ENCODE measurements at places on chromosomes 5 and 9. TPM values are rescaled to one million over a fixed set of nuclear protein-coding genes. Genes with fewer than 3 reads are reported as not detected.

DNA sequence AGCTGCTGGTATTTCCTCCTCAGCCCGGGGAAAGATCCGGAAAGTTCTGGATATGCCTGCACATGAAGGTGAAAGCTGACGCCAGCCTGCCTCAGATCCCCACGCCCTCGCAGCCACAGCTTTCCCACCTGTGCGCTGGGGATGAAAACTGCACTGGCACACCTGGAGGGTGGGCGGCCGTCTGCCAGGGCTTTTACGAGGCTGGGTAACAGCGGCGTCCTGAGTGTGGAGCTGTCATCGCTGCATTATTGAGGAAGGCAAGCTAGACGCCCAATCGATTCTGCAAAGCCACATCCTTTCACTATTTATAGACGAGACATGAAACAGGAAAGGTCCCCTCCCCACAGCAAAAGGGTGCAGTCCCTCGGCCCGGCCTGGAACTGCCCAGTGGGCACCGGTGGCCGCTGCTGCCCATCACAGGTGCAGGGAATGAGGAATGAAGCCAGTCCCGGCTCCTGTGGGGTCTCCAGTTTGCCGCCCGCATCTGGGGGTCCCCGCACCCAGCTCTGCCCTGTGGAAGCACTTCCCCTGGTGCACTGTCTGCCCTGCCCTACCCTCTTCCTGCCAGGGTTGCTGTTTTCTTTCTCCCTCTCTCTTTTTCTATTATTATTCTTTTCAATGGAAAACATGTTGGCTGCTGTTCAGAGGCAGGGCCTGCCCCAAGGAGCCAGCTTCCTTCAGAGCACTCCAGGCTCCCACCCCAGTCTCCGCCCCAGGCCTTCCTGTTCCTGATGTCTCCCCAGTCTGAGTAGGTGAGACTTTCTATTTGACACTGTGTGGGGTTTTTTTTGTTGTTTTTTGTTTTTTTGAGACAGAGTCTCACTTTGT is 7.0 kb downstream of the NOTCH1 start:
- peak; percentile 73 for DNase-seq
- peak overlapping the region; percentile 98 for H3K27ac ChIP-seq
- peak overlapping the region; percentile 74 for H3K4me3 ChIP-seq
- no peaks in the 10 kb centered on the region for H3K27me3 ChIP-seq

Gene ZNF608
- total RNA-seq = not detected

DNA sequence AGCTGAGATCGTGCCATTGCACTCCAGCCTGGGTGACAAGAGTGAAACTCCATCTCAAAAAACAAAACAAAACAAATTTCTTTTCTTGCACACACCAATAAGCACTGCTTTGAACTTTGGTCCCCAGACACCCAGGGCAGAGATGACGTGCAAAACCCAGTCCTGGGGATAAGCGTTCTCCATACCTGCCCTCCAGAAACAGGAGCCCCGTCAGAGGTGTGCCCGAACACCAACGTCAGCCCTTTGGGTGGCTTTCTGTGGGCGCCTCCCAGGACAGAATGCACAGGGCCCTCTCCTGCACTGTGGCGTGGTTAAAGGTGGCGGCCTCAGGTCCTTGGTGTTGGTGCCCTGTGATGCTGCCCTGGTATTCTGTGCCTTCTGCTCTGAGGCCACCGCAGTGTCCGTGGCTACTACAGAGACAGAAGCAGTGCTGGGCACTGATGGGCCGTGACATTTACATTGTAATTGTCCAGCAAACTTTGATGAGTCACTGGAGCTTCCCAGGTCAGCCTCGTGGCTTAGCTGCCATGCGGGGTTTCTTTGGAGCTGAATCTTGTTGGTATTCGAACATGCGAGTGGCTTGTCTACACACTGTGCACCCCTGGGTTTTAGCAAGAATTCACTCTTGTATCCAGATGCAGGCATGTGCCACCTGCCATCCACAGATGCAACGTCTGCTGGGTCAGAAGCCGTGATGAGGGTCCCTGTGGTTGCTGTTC is 9.8 kb downstream of the PPP1R26 start:
- no peaks in the 10 kb centered on the region for H3K4me1 ChIP-seq
- no peak overlapping the region for H3K4me3 ChIP-seq
- no peaks in the 10 kb centered on the region for H3K27me3 ChIP-seq
- H3K27ac ChIP-seq = peak overlapping the region; percentile 19
- no peaks in the 10 kb centered on the region for H3K36me3 ChIP-seq
- no peak for DNase-seq

DNA sequence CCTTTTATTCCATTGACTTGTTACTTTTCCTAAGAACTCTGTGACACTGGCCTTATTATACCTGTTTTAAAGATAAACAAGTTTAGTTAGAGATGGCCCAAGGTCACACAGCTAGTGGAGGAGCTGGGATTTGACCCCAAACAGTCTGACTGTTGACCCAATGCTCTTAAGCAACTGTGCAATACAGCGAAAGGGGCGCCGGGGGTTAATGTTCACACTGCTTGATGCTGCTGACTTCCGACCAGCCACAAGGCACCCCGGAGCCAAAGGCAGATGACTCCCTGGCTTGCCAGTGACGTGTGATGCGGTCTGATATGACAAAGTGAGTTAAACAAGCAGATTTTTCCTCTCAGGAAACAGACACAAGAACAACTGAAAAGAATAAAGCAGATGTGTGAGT is 23.9 kb downstream of the PIK3R1 start:
- H3K27me3 ChIP-seq = no peaks in the 10 kb centered on the region
- peak; percentile 83 for DNase-seq
- H3K4me3 ChIP-seq = peak overlapping the region; percentile 5
- peaks cover 69% of the 10 kb centered on the region for H3K4me1 ChIP-seq
- H3K27ac ChIP-seq = peak overlapping the region; percentile 76

GRCh38 chr5:107342371-107342770 is 328.4 kb downstream of the EFNA5 start:
- H3K4me1 ChIP-seq = no peaks in the 10 kb centered on the region
- no peak overlapping the region for H3K4me3 ChIP-seq
- peaks cover 6% of the 10 kb centered on the region for H3K27me3 ChIP-seq
- no peaks in the 10 kb centered on the region for H3K36me3 ChIP-seq
- DNase-seq = no peak

DNA sequence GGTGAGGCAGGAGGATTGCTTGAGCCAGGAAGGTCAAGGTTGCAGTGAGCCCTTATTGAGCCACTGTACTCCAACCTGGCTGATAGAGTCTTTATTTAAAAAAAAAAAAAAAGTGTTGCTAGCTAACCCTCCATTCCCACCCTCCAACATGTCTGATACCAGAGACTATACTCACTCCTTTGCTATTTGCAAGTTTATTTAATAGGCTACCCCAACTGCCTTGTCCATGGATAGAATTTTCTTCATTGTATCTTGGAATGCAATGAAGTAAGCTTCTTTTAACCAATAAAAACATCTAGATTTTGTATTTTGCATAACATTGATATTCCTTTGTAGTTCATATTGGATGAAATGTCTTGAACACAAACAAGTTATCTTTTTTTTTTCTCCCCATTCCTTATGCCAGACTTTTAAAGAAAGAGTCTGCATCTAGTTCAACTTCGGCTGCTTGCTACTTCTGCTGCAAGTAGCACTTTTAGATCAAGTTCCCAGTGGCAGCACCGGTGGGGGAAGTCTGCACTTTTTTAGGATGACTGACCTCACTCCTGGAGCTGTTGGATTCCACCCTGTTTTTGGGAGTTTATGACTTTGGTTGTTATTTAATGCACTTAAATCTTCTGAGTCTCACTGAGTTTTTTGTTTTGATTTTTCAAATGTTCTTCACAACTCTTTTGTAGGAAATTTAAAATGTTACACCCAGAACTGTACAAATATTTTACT is 112.5 kb downstream of the UHRF2 start:
- H3K4me1 ChIP-seq = no peaks in the 10 kb centered on the region
- H3K27ac ChIP-seq = no peak overlapping the region
- DNase-seq = no peak

Gene CCDC187
- not detected for total RNA-seq

DNA sequence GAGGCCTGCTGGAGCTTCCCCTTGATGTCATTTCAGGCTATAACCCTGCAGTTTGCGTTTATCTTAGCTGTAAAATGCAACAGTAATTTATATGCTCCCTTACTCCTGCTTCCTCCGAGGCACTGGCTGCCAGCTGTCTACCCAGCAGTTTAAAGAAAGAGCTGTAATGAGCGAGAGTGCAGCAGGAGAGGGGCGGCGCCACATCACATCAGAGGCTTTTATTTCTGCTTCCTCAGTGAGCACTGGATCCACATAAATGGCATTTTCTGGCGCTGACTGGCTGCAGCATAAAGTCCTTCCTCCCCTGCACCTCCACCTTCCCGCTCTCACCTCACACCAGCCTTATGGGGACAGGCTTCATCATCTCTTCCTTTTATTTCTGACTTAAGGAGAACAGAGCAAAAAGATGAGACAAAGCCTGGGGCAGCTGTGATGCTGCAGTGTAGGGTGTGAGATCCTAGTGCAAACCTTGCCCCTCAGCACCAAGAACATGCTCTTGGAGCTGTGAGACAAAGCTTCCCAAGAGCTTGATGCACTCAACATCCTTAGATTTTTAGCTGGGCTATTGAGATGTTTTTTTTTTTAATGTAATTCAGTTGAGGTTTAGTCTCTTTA is 829.6 kb upstream of the ZNF608 start:
- no peaks in the 10 kb centered on the region for H3K4me1 ChIP-seq
- H3K4me3 ChIP-seq = no peak overlapping the region
- no peaks in the 10 kb centered on the region for H3K36me3 ChIP-seq
- H3K27ac ChIP-seq = no peak overlapping the region

DNA sequence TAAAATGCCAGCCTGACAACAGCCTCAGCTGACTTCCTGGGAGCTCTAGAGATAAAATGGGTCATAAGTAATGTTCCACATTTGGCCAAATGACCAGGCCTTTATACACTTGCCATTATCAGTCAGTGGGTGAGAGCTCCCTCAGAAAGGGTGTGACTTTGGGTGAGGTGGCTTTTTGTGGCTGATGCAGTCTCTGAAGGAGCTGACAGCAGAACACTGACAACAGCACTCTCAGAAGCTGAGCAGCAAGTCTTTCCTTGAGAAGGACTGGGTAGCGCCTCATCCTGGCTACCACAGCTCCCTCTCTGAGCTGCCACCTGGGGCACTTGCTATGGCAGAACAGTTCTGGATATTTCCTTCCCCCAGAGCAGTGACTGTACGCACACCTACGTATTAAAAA is 22.0 kb upstream of the GNAQ start:
- DNase-seq = no peak
- H3K4me3 ChIP-seq = peak overlapping the region; percentile 23
- peaks cover 28% of the 10 kb centered on the region for H3K4me1 ChIP-seq

Gene TMEM174
- total RNA-seq = not detected

Gene CKMT2
- not detected for total RNA-seq

GRCh38 chr9:98540476-98540875 is 168.3 kb downstream of the GABBR2 start:
- no peaks in the 10 kb centered on the region for H3K36me3 ChIP-seq
- peaks cover 2% of the 10 kb centered on the region for H3K4me1 ChIP-seq
- peaks cover 21% of the 10 kb centered on the region for H3K27me3 ChIP-seq
- no peak overlapping the region for H3K4me3 ChIP-seq

DNA sequence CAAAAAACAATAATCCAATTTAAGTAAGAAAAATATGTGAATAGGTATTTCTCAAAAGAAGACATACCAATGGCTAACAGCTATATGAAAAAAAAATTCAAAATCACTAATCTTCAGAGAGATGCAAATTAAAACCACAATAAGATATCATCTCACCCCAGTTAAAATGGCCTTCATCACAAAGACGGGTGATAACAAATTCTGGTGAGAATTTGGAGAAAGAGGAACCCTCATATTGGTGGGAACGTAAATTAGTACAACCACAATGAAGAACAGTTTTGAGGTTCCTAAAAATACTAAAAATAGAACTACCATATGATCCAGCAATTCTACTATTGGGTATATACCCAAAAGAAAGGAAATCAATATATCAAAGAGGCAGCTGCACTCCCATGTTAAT is 94.3 kb downstream of the TMEM167A start:
- H3K27me3 ChIP-seq = peaks cover 11% of the 10 kb centered on the region
- no peak for DNase-seq
- H3K4me1 ChIP-seq = no peaks in the 10 kb centered on the region
- no peak overlapping the region for H3K4me3 ChIP-seq
- no peak overlapping the region for H3K27ac ChIP-seq
- H3K36me3 ChIP-seq = no peaks in the 10 kb centered on the region

GRCh38 chr9:69564557-69564956 is 107.6 kb downstream of the APBA1 start:
- no peaks in the 10 kb centered on the region for H3K4me1 ChIP-seq
- peaks cover 3% of the 10 kb centered on the region for H3K27me3 ChIP-seq
- H3K27ac ChIP-seq = no peak overlapping the region
- no peak for DNase-seq

- no peak for DNase-seq
- no peak overlapping the region for H3K4me3 ChIP-seq
- no peak overlapping the region for H3K27ac ChIP-seq
- no peaks in the 10 kb centered on the region for H3K4me1 ChIP-seq
- H3K36me3 ChIP-seq = no peaks in the 10 kb centered on the region
- H3K27me3 ChIP-seq = peaks cover 2% of the 10 kb centered on the region
These were observed 54.5 kb upstream of the KCNMB1 start for GRCh38 chr5:170443624-170444023.

Gene QRFP
- total RNA-seq = not detected

DNA sequence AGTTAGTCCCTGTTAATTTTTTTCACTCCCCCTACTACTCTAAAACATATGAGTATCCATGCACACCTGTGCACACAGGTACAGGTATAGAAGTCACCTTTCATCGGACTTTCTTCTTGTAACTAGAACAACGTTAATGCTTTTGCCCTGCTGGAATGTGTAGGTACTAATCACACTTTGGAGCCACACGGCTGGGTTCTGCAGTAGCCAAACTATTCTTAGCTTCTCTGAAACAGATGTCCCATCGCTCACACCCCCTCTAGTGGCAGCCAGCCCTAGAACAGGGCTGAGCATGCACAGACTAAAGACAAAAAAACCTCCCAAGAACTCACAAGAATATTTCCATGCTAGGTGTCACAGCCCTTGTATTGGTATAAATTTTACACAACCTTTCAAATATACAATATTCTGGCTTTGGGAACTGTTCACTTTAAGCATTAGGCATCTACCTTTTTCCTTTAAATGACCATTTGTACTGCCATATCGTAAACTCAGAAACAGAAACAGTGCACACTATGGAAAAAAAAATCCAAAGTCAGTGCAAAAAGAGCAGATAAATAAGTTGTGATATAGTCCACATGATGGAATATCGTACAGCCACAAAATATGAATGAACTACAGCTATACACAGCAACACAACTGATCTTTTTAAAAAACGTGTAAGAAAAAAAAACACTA is 64.0 kb downstream of the RETREG1 start:
- H3K27me3 ChIP-seq = no peaks in the 10 kb centered on the region
- H3K36me3 ChIP-seq = peaks cover 7% of the 10 kb centered on the region
- H3K4me1 ChIP-seq = peaks cover 23% of the 10 kb centered on the region
- H3K27ac ChIP-seq = no peak overlapping the region
- no peak overlapping the region for H3K4me3 ChIP-seq
- DNase-seq = peak; percentile 60

GRCh38 chr5:130479045-130479804 is 575.0 kb downstream of the CHSY3 start:
- H3K4me1 ChIP-seq = no peaks in the 10 kb centered on the region
- H3K27ac ChIP-seq = no peak overlapping the region
- no peak overlapping the region for H3K4me3 ChIP-seq
- DNase-seq = no peak

Data from activated CD4-positive, alpha-beta T cell treated with anti-CD3 and anti-CD28 coated beads, Interleukin-2, amount 10 ng/mL, durations not matched to agents 7 days and 5 days (primary cell).